ENCODE measurements at places on chromosomes 1 and 21.
A peak's percentile ranks its signal among the peaks of the same experiment; 100 is the strongest.

- no peak for DNase-seq
Observed at GRCh38 chr1:99755664-99756063, 10.8 kb downstream of the FRRS1 start.

GRCh38 chr1:154751690-154752089 is 118.4 kb downstream of the KCNN3 start:
- DNase-seq, result no peak

GRCh38 chr1:112783059-112783458 is 67.9 kb upstream of the PPM1J start:
- DNase-seq, result no peak

DNA sequence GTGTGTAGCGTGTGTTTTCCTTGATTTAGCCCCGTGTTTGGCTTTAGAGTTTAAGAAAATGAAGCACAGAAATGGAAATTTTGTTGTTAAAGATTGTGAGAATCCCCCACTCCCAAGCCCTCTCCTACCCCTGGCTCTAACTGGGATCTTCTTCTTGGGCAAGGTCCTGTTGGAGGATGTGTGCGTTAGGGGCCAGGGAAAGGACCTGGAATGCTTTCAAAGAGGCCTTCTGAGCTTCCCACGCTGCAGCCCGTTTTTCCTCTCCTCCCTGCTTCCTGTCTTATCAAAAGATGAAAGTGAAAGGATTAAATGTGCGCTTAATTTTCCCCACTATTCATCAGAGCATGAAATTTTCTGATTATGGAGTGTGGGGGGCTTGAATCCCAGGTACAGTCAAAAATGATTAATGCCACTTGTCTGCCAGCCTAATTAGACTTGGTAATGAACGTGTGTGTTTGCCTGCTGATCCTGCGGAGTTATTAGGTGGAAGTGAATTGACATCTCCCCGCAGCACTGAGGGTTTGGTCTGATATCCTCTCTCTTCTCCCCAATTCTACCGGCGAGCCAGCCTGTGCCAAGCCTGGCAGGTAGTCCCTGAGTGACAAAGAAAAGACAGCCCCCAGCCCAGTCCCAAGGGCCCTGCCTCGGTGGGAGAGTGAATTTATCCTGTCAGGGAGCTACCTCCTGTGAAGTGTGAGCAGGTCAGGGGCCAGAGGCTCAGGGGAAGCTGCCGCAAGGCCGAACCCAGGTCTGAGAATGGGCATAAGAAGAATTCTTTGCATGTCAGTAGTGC is 4.9 kb downstream of the RASSF5 start:
- no peak for DNase-seq

GRCh38 chr1:77847621-77848080 is 40.8 kb upstream of the NEXN start:
- no peak for DNase-seq

GRCh38 chr1:245240648-245241165 is 85.9 kb downstream of the KIF26B start:
- no peak for DNase-seq

DNA sequence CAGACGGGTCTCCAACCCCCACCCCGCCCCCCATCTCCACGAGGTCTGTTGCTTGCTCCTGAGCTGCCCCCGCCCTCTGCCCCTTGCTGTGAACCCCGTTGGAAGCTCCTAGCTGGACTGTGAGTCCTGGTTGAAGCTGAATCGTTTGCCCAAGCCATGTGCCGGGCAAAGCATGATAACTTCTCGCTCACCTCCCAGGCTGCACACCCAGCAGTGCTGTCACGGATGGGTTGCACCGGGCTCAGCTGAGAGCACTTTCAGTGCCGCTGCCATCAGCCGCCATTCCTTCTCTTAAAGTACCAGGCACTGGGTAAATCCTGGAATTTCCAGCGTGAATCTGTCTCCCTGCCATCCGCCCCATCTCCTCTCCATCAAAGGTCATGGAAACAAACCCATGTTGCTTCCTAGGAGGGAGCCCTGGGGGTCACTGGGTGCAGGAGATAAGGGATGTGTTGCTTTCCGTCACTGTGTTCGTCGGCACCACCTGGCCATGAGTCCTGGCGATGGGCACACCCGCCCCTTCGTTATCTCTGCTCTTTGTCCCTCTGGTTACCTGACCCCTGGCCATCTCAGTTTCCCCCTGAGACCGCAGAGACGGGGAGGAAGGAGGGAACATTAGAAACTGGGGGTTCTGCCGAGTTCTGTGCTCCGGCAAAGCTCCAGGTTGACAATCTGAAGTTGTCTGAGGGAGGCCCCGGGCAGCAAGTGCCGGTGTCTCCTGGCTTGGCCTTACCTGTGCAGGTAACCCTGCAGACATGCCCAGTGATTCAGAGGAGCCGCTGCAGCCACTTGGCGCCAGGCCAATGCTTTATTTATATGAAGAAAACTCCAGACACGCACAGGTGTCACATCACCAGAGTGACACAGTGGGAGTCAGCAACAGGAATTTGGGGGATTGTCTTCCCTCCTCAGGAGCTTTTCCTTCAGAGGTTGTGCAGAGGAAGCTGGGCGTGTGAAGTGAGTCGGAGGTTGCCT is 2.7 kb downstream of the PDE9A start:
- peak; percentile 32 for DNase-seq

GRCh38 chr1:226987179-226987536 is 47.1 kb downstream of the COQ8A start:
- no peak for DNase-seq

DNA sequence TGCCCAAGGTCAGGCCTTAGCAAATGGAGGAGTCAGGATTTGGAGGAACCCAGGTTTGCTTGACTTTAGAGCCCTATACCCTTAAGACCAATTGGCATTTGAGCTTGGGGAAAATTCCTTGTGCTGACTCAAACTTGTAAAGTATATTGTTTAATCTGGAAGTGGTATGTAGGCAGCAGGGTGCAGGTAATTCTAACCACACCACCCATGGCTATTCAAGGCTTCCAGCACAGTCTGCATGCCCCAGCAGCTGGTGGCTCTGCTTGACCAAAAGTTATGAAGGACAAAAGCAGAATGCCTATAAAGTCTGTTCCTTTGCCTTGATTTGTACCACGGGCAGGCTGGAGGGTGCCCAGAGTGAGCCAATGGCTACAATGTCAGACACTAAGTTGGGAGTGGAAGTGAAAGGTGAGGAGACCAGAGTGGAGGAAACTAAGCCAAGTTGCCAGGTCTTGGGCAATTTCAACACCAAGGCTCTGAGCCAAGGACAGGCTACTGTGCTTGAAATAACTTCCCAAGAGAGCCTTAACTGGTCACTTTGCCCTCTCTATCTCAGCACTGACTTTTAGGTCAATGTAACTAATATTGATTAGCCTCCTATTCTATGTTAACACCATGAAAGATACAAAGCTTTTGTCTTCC is 4.7 kb upstream of the G0S2 start:
- peak; percentile 82 for DNase-seq

DNA sequence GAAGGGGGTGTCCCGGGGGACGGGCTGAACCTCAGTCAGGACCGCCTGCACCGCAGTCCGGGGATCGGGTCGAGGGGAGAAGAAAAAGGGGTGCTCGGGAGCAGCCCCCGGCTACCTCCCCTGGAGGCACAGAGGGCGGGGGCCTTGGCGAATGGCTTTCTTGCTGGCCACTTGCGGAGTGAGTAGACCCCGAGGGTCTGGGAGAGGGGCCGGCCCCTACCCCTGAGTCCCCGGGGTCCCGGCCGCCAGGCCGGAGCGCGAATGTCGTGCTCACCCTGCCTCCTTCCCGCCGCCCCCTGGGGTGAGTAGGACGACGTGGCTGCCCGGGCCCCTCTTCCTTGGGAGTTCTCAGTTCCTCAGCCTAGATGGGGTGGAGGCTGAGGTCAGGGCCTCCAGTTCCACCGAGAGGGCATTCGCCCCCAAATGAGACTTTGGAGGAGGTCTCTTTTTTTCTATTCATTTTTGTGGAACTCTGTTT is 113.0 kb downstream of the OSBPL9 start:
- DNase-seq, result peak; percentile 34

- DNase-seq, result peak; percentile 27
Observed at GRCh38 chr1:34984435-34984792, 733 bp downstream of the TMEM35B start.

GRCh38 chr1:47680815-47681475 is 243.1 kb downstream of the FOXD2 start:
- DNase-seq, result no peak

DNA sequence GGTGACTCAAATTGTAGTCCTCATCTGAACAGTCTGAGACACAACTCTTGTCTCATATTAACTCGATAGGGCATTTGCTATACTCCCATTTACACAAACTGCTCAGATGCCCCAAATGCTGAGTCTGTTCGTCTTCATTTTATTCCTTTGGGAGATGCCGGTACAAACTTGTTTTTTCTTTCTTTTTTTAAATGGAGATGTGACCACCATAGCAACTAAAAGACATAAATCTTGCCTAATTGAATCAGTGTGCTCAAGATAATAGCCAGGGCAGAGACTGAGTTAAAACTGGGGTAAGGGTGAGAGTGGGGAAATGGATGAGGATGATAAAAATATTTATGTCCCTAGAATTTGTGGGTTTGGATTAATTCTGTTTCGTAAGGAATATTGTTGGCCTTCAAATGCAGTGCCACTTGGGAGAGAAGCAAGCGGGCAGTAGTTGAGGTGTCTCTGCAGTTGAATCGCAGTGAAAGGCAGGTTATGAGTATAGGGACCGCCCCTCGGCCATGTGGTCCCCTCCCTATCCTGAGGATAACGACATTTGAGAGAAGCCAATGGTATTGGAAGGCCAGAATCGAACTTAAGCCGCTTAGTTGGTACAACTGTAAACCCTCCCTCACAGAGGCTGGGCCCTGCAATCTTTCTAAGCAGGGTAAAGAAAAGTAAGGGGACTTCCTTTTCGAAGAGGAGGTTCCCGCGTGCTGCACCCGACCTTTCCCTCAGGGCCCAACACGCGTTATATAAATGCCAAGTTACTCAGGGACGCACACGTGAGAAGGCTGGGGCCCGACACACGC is 859 bp upstream of the LRRC8B start:
- no peak for DNase-seq

- no peak for DNase-seq
Observed at GRCh38 chr21:25283720-25284119, 323.6 kb downstream of the MRPL39 start.

- no peak for DNase-seq
Observed at GRCh38 chr21:46317710-46318463, 5.8 kb downstream of the C21orf58 start.

GRCh38 chr1:44227211-44227610 is 13.9 kb downstream of the DMAP1 start:
- DNase-seq, result no peak

GRCh38 chr1:90580176-90580575 is 136.9 kb downstream of the BARHL2 start:
- DNase-seq, result peak; percentile 66
